ENCODE measurements at places on chromosomes 12 and 14.

DNA sequence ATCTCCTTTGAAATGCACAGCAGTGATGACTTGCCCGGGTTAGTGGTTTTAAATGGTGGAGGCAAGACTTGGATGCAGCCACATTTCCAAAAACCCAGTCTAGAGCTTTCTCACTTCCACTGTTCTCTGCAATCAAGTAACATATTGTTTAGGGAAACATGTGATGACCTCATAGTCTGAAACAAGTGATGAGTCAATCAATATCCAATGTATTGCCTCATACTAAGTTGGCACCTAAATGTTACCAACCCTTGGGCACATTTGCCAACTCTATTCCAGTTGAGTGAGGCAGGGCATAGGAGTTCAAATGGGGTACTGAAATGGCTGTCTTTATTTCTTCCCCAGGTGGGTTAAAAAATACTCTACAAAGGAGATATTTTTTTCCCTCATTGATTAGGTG lies 1105.4 kb downstream of the VRK1 start:
- DNase-seq, result no peak

DNA sequence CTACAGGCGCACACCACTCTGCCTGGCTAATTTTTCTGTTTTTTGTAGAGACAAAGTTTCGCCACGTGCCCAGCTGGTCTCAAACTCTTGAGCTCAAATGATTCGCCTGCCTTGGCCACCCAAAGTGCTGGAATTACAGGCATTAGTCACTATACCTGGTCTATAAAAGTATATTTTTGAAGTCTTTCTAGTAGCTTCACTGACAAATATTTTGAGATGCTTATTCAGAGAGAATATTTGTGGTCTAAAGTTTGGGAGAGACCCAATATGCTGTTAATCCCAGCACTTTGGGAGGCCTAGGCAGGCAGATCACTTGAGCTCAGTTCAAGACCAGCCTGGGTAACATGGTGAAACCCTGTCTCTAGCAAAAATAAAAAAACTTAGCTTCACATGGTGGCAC lies 22.0 kb upstream of the PPP1R12A start:
- no peak for DNase-seq

- DNase-seq, result no peak
Observed at GRCh38 chr14:86640288-86640687, 1110.3 kb downstream of the FLRT2 start.

GRCh38 chr12:131836714-131837397 lies 8.7 kb downstream of the MMP17 start:
- DNase-seq, result no peak

DNA sequence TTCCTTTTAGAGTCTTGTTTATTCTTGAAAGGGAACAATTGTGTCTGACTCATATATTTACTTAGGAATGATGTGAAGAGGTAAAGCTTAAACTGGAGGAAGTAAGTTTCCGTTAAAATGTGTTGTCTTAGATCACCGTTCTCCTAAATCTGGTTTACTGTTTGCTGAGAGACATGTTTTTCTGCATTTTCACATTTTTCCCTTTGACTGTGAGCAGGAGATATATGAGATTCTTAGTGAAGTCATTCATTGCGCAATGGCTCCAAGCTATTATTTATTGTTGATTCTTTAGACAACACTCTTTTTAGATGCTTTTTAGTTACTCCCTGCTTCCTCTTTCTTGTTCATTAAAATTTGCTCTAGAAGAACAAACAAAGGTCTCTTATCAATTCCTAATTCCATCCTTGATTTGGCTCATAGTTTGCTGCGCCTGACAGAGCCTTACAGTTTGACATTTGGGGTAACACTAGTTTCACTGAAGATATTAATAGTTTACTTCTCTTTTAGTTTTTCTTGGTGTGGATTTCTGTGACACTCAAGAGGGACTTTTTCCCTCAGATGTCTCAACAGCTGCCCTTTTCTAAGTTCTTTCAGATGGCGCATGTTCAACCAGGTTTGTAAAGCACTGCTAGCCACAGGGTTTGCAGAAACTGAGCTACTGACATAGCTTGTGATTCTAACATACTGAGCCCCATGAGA lies 11.4 kb downstream of the CLECL1 start:
- DNase-seq, result no peak

DNA sequence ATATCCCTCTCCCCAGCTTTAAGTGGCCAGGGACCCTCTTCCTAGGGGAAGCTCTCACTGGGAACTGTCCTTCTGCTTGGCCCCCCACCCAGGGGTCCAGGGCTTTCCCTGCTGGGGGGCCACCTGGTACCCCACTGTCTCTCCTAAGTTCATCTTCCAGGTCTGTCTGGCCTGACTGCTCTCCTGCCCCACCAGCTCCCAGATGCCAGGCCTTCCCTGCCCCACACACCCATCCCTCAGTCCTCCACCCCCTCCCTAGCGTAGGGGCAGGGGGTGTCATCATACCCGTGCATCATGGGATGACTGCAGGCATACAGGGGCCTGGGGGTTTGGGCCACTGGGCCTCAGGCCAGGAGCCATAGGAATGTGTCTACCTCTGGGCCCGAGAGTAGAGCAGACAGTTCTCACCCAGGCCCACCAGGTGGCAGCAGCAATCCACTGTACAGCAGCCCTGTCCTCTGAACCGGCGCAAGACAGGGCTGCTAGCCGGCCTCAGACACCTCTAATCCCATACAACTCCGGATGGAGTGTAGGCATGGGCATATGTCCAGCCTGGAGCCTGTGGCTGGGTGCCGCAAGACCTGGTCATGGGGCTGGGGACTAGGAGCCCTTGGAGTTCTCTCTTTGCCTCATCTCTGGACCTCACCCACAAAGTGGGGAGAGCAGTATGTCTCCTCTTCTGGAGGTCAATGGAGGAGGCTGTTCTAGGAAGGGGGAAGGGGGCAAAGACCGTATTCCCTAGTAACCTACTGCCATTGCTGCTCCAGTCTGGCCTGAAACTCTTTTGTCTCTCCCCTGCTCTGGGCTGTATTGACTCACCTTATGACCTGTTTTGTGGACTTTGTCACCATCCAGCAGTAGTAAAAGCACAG lies 10.0 kb upstream of the SMARCD1 start:
- DNase-seq, result peak; percentile 90

GRCh38 chr14:55313480-55313879 lies 42.3 kb downstream of the FBXO34 start:
- DNase-seq, result no peak

DNA sequence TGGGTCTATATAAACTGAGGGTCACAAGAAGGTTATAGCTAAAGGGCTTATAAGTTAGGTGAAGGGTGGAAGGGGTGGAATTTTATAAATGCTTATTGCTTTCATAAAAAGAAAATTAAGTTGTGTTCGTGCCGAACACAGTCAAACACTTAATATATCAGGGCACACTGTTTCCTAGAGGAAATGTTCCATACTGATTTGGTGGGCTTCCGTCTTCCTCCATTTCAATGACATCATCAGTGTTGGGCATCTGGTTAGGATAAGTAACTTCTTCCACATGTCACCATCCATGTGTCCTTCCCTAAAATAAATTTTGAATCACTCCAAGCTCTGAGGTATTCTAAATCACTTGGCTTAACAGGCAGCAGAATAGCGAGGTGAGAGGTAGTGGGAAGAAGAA lies 466.4 kb downstream of the MED13L start:
- DNase-seq, result no peak

GRCh38 chr12:63457857-63458256 lies 210.4 kb downstream of the DPY19L2 start:
- DNase-seq, result no peak

DNA sequence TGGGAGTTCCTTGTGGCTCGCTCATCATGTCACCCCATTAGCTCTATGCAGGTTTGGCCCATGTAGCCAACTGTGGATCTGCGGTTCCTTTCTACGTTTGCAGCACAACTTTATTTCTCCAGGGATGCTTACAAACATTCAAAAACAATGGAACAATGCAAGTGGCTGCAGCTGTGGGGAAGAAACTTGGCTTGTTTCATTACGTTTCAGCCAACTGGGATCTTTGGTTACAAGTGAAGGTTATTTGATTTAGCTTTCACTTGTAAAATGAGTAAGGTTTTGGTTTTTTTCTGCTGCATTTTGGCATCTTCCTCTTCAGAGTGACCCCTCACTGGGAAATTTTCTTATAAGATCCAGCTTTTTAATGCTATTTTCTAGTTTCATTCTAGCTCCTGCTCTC lies 105.9 kb downstream of the PLXNC1 start:
- DNase-seq, result no peak

- no peak for DNase-seq
Observed at GRCh38 chr12:54959291-54960018, 25.1 kb downstream of the TESPA1 start.

All from head of caudate nucleus (tissue), 42 donors.